NCI-H510A treated with DMSO at 0.1 percent for 48 hours (cell line): ENCODE measurements at places on chromosomes 13 and 19.

- DNase-seq = peak; percentile 91
Measured at GRCh38 chr13:84126671-84127171, 244.4 kb upstream of the SLITRK1 start.

DNA sequence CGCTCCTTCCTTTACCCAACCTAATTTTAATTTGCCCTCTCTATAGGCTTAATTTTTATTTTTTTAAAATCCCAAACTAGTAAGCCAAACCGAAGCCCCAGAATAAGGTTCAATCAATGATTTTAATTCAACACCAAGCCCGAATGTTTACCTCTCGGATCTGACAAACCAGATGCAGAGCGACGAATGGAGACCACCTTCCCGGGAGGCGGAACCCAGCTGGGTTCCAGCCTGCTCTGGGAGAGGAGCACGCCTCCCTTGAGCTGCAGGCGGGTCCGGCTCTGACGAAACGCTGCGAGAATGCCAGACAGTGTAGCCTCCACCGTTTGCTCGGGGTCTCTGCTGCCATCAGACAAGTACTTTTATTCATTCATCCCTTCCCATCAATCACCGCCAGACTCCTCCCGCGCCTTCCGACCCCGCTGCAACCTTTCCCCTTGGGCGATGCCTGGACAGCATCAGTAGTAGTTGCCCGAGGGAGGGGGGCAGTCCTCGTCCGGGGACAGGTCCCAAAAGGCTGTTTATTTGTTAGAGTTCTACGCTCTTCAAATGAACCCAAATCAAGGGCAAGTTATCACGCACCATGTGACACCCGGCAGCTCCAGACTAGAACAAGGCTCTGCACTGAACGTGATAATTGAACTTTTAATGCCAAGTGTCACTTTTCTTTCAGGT, 752 bp upstream of the EDNRB start:
- no peak for DNase-seq

GRCh38 chr13:41554180-41554579, 96.8 kb downstream of the RGCC start:
- DNase-seq = no peak

- DNase-seq = peak; percentile 66
Measured at GRCh38 chr19:45781214-45782161, 802 bp downstream of the DMPK start.

- no peak for DNase-seq
Measured at GRCh38 chr13:102869948-102870676, 24.3 kb downstream of the ERCC5 start.

- no peak for DNase-seq
Measured at GRCh38 chr19:16821081-16821480, 8.1 kb upstream of the SIN3B start.

- no peak for DNase-seq
Measured at GRCh38 chr19:31334849-31335624, 14.2 kb downstream of the TSHZ3 start.

DNA sequence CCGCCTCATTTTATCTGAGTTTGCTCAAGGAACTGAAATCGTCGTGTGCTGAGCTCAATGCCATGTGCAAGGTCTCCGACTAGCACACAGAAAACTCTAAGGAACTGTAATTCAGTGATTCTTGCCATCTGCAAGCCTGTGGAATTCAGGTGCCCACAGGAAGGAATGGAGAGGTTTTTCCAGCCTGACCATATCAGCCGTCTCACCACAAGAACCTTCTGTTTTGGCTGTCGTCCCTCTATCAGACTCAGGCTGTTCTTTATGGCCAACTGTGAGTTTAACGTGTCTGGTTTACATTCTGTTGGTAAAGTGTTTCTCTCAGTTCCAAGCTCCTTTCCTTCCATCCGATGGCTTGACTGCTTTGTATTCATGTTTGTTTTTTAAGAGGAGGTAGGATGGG, 293.5 kb downstream of the SPRY2 start:
- no peak for DNase-seq

DNA sequence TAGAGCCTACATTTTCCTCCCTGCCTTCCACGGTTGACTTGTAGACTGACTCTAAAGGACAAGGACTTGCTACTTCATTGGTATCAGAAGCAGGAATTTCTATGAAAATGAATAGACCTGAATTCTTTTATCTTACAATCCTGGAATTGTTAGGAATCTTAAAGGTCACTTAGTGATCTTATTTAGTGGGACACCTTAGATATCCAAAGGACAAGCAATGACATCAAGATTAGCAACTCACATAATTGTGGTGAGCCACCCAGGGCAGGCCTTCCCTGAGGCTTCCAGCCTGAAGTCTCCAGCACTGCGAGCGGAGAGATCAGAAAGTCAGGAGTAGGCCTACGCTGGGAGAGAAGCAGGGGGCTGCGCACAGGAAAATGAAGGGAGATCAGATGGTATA, 37.8 kb downstream of the KLF5 start:
- no peak for DNase-seq

DNA sequence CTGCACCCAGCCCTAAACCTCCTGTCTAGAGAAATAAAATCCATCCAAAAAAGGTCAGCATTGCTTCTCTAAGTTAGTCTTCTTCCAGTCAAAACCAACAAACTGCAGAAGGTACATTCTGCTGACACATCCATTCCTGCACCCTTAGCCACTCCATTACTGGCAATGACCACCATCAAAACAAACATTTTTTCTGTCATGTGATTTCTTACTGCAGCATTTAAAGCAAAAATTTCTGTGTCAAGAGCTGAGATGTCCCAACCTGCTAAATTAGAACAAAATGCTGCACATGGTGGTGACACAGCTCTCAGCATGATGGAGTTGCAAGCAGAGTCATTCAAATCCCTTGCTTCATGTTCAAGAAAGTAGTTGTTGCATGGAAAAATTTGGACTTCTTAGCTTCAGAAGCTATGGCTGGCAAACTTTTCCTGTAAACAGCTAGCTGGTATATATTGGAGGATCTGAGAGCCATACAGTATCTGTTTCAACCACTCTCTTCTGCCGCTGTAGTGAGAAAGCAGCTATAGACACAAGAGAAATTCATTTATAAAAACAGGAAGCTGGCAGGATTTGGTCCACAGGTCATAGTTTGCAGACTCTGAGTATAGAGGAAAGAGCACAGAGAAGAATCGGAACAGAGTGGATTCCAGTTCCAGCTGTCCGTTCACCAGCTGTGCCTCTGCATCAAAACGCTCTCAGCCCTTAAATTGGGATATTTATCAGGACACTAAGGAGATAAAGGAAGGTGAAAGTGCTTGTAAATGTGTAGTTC, 17.4 kb downstream of the RUBCNL start:
- DNase-seq = no peak

DNA sequence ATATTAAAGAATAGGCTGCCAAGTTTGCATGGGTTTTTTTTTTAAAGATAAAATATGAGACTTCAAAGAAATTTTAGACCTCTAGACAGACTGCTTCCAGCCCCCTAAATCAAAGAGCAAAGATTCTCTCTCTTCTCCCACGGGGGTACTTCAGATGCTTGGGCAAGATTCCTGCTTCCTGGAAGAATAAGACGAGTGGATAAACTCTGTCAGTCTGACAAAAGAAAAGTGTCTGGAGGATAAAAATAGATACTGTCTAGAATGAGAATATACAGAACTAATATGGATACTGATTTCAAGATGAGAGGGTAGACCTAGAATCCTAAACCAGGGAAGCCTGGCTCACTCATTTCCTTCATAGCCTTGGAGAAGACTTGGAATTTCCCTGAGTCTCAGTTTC, 435.1 kb downstream of the FOXO1 start:
- DNase-seq = no peak

DNA sequence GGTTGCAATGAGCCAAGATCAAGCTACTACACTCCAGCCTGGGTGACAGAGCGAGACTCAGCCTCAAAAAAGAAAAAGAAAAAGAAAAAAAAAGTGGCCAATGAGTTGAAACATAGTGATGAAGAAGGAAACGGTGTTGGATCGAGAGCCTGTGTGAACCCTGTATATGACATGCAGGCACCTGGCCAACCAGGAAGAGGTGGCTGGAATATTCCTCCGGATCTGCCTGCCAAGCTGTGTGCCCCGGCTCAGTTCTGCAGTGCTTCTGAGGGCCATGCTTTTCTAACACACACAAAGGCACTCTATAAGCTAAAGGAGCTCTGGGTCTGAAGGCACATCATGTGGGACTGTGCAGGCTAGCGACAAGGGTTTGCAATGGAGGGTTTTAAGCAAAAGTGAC, 3.7 kb upstream of the ZNF444 start:
- DNase-seq = no peak

DNA sequence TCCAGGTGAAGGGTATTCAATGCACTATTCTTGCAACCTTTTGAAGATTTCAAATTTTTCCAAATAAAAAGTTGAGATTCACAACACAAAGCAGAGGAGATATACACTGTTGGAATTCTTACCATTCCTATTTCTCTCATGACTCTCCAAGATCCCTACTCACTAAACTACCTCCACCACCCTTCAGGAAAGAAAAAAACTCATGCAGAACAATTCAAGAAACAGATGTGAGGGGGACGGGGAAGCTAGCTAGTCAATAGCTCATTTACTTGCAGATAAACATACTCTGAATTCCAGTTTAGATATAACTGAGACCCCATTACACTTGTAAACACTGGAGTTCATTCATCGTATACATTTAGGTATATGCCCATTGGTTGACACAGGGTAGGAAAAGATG, 90.0 kb upstream of the SERP2 start:
- no peak for DNase-seq

DNA sequence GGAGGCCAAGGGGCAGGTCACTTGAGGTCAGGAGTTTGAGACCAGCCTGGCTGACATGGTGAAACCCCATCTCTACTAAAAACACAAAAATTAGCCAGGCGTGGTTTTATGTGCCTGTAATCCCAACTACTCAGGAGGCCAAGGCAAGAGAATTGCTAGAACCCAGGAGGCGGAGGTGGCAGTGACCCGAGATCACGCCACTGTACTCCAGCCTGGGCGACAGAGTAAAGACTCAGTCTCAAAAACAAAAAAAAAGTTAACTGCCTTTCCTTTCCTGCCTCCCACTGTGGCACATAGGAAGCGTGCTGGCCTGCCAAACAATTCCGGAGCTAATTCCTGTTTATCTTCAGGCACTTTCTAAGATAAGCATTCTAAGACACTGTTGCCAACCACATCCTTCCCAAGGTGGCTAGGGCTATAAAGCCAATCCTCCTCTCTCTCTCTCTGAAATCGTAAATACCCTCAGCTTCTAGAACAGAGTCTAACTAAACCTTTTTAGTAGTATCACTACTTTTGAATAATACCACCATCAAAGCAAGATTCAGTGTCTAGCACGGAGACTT, 21.6 kb downstream of the SLC25A30 start:
- no peak for DNase-seq

GRCh38 chr13:114299604-114300305, 14.5 kb upstream of the CHAMP1 start:
- DNase-seq = no peak

- no peak for DNase-seq
Measured at GRCh38 chr19:8558325-8558724, 18.9 kb downstream of the MYO1F start.

DNA sequence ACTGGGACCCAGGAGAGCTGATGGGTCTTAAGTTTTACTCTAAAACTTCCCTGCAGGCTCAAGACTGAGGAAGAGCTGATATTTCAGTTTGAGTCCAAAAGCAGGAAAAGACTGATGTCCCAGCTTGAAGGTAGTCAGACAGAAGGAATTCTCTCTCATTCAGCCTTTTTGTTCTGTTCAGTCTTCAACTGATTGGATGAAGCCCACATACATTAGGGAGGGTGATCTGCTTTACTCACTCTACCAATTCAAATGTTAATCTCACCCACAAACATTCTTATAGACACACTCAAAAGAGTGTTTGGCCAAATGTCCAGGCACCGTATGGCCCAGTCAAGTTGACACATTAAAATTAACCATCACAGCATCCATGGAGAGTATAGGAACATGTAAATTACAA, 173.5 kb downstream of the KCNRG start:
- no peak for DNase-seq

DNA sequence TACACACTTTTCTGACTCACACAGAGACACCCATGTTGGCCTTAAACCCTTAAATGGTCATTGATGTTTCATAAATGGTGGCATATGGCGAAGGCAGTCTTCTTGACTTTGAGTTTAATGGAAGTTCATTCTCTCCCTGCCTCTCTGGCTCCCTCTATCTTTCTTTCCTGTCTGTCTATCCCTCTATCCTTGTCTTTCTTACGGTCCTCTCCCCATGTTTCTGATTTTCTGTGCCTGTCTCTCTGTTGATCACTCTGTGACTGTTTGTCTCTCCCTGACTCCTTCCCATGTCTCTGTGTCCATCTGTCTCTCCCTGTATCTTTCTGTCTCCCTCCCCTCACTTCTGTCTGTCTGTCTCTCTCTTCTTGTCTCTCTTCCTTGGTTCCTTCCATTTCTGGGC, 43.2 kb upstream of the SHKBP1 start:
- no peak for DNase-seq

DNA sequence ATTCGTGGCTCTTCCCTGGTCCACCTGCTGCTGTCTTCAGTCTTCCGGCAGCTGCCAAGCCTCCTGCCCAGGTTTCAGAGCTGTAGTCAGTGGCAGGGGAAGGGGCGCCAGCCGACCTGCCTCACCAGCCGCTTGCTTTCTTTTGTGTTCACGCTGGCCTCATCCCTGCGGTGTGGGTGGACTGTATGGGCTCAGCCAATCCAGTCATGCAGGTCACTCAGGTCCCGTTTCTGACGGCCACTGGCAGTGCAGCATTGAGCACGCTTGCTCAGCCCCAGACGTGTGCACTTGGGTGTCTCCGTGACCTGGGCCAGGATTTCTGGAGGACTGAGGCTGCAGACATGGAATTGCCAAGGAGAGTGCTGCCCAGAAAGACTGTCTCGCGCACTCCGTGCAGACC, 26.0 kb downstream of the AP1M1 start:
- no peak for DNase-seq

GRCh38 chr13:64239372-64239771, 2823.7 kb upstream of the PCDH20 start:
- DNase-seq = no peak

DNA sequence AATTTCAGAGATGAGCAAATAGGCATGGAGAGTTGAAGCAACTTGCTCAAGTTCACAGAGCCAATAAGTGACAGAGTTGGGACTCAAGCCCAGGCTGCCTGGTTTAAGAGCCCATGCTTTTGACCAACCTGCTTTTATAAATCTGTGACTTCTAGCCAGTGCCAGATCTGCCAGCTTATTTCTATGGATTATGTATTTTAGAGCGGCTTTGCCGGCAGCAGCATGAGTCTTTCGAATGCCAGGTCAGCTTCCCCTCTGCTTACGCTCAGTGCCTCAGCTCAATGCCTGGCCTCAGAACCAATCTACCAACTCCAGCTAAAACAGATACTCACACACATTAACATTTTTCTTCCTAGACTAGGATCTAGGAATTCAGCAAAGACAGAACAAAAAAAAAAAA, 2.3 kb downstream of the SERPINE3 start:
- no peak for DNase-seq

DNA sequence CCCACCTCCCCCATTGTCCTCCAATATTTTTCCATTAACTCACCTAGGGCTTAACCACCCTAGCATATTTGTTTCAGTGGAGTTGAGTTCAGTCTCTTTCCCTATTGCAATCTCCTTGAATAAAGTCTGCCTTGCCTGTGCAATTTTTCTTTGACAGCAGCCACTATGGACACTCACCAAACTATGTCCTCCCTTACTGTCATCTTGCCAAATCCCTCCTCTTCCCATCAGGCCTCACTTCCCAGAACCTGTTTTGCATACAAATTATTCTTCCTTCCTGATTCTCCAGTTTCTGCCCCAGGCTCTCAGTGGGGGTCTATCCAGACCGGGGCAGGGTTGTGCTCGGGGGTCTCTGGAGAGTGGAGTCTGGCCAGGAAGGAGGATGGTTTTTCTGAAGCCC, 2.2 kb upstream of the LYPD5 start:
- DNase-seq = no peak
